T-cell (primary cell): ENCODE measurements at places on chromosomes 4 and X. TPM values are rescaled to one million over a fixed set of nuclear protein-coding genes. Genes with fewer than 3 reads are reported as not detected.

The HHIP gene
- 0.85 TPM for total RNA-seq

The TLR3 gene
- total RNA-seq: 0.82 TPM

The KCND1 gene
- 2.8 TPM for total RNA-seq

The PNMA5 gene
- 0.09 TPM for total RNA-seq

The PLAC8 gene
- 138 TPM for total RNA-seq

The MAGEC3 gene
- total RNA-seq: not detected

DNA sequence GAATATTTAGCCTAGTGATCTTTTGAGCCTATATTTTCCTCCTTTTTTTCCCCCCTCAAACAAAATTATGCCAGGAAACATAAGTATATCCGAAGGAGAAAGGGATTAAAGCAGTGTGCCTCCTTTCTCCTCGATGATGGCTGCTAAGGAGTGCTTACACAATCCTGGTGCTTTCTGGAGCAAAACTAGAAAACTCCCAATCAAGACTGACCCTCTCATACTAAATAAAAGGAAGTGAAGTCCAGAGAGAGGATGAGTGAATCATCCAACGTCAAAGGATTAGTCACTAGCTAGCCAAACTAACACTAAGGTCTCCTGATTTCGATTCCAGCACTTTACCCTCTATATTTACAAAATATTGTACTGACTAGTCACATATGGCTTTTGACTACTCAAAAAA lies 146.8 kb downstream of the PPP3CA start:
- H3K4me1 ChIP-seq: peaks cover 2% of the 10 kb centered on the region
- no peaks in the 10 kb centered on the region for H3K36me3 ChIP-seq
- no peak overlapping the region for H3K4me3 ChIP-seq
- H3K27ac ChIP-seq: no peak overlapping the region
- H3K27me3 ChIP-seq: no peaks in the 10 kb centered on the region

- no peak overlapping the region for H3K4me3 ChIP-seq
- H3K27ac ChIP-seq: no peak overlapping the region
- peaks cover 34% of the 10 kb centered on the region for H3K36me3 ChIP-seq
Measured at GRCh38 chr4:4321951-4322688, 32.1 kb downstream of the ZBTB49 start.

DNA sequence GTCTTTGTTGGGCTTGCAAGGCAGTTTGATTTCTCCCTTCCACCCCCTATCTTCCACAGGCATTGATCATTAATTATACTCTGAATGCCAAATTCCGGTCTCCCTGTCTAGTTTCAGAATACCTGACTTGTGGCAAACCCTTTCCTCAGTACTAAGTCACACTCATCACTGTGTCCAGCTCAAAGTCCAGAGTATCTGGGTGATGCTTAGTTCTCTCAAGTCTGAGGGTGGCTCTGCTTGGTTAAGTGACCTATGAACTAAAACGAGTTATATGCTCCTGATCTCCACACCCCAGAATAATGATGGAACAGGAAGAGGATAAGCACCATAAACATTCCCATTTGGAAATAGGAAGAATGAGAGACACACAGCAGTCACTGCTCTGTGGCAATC lies 6.5 kb downstream of the SMIM9 start:
- H3K27me3 ChIP-seq: no peaks in the 10 kb centered on the region
- H3K4me3 ChIP-seq: no peak overlapping the region
- no peak for DNase-seq
- no peaks in the 10 kb centered on the region for H3K36me3 ChIP-seq
- no peak overlapping the region for H3K27ac ChIP-seq

DNA sequence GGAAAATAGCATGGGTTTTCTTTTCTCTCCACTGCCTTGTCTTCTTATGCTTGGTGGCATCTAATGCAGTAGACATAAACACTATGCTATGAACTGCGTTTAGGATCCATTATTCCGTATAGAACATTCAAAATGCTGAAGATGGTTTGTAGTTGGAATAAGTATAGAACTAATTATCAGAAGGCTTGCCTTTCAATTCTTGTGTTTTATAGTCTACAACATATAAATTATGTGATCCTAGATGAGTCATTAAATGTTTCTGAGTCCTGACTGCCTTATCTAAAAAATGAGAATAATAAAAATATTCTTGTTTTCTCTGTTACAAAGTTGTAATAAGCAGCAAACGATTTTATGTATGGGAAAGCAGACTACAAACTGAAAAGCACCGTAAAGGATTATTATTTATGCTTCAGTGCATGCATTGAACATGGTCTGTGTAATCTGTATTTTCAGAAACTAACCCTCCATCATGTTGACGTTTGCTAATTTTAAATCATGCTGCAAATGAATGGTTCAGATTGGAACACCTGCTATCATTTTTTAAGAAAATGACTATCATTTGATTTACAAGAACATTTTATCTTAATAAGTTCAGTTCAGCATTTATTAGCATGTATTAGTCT lies 335.9 kb upstream of the AADAT start:
- H3K27ac ChIP-seq: no peak overlapping the region
- no peaks in the 10 kb centered on the region for H3K4me1 ChIP-seq
- H3K4me3 ChIP-seq: no peak overlapping the region
- H3K36me3 ChIP-seq: no peaks in the 10 kb centered on the region

GRCh38 chr4:5926598-5926997 lies 33.7 kb upstream of the CRMP1 start:
- DNase-seq: no peak
- no peak overlapping the region for H3K27ac ChIP-seq
- no peaks in the 10 kb centered on the region for H3K36me3 ChIP-seq
- H3K27me3 ChIP-seq: peaks cover 19% of the 10 kb centered on the region
- no peak overlapping the region for H3K4me3 ChIP-seq

GRCh38 chr4:156762851-156763250 lies 208.7 kb downstream of the PDGFC start:
- H3K27me3 ChIP-seq: no peaks in the 10 kb centered on the region
- no peak overlapping the region for H3K27ac ChIP-seq
- H3K4me1 ChIP-seq: no peaks in the 10 kb centered on the region
- no peaks in the 10 kb centered on the region for H3K36me3 ChIP-seq
- H3K4me3 ChIP-seq: no peak overlapping the region

GRCh38 chrX:100615005-100615404 lies 21.6 kb downstream of the TSPAN6 start:
- H3K27ac ChIP-seq: no peak overlapping the region
- no peak for DNase-seq
- H3K4me1 ChIP-seq: no peaks in the 10 kb centered on the region
- H3K36me3 ChIP-seq: no peaks in the 10 kb centered on the region

- H3K27me3 ChIP-seq: no peaks in the 10 kb centered on the region
- H3K4me3 ChIP-seq: no peak overlapping the region
- no peak for DNase-seq
- H3K27ac ChIP-seq: no peak overlapping the region
Measured at GRCh38 chr4:180434131-180434895, 1808.9 kb upstream of the TENM3 start.

DNA sequence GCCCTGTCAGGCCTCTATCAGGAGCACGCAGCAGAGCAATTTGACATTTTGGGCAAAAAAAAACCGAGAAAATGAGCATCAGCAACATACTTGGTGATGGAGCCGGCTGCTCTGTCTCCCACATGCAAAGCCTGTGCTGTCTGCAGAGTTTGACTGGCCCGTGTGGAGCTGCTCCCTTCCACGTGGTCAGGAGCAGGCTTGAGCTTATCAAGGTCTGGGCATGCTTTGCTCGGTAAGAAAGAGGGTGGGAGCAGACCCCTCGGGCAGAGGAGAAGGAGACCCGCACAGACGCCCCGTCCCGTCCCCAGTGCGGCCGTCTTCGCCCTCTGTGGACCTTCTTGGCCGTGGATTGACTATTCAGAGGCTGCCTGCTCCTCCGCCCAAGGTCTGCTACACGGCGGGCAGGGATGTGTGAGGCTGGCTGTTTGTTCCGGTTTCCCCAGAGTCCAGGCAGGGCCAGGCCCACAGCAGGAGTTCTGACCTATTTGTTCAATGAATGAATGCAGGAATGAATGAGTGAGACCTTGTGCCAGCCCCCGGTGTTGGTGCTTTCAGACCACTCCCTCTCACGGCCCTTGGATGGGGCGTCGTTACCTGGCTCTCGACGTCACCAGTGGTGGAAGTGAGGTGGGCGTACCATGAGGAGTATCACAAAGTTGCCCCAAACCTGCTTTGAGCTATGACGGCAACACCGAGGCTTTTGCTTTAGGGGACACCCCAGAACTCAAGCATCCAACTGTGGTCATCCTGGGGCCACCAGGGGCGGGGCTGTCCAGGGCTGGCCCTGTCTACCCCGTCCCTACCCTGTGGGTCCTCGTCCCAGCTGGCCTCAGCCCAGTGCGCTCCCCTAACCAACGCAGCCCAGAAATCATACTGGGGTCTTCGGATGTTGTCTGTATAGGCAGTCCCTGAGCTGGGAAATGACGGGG lies 54.7 kb upstream of the ADRA2C start:
- no peaks in the 10 kb centered on the region for H3K4me1 ChIP-seq
- no peak for DNase-seq
- no peaks in the 10 kb centered on the region for H3K36me3 ChIP-seq
- H3K27me3 ChIP-seq: peaks cover 39% of the 10 kb centered on the region
- no peak overlapping the region for H3K4me3 ChIP-seq
- no peak overlapping the region for H3K27ac ChIP-seq
